ENCODE measurements at places on chromosomes 6 and 20.

- no peak for DNase-seq
Observed at GRCh38 chr6:134936931-134937330, 13.0 kb downstream of the ALDH8A1 start.

GRCh38 chr20:32327087-32327681 lies 30.9 kb upstream of the ASXL1 start:
- DNase-seq, result no peak

- DNase-seq, result no peak
Observed at GRCh38 chr6:109261811-109262210, 120.5 kb downstream of the CD164 start.

DNA sequence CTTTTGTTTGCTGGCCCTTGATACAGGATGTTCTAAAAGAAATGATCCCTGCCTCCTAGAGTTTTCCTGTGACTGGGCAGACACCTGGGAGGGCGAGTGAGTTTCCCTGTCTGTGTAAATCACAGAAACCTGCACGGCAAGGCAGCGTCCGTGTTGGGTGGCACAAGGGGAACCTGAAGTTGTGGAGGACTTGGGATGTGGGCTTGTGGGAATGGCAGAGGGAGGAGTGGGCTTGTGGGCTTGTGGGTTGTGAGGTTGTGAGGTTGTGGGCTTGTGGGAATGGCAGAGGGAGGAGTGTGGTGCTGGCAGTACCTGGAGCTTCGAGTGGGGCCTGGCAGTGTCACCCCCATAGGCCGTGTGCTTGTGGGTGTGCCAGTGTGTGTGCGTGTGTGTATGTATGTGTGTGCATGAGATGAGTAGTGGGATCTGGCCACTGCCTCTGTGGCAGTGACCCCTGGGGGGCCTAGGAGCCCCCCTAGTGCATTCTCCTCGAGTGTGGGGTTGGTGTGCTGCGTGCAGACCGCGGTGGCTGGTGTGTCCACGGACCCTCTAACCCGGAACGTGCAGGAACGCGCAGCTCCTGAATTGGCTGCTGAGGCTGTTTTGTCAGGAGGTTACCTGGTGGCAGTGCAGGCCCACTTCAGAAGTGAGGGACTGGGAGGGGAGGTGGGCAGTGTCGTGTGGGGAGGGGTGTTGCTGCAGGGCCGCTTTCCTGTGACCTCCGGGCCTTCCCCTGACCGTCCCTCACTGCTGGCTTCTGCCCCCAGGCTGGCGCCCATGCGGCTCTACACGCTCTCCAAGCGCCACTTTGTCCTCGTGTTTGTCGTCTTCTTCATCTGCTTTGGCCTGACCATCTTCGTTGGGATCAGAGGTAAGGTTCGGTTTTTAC lies 13.0 kb downstream of the TMEM181 start:
- DNase-seq, result no peak

DNA sequence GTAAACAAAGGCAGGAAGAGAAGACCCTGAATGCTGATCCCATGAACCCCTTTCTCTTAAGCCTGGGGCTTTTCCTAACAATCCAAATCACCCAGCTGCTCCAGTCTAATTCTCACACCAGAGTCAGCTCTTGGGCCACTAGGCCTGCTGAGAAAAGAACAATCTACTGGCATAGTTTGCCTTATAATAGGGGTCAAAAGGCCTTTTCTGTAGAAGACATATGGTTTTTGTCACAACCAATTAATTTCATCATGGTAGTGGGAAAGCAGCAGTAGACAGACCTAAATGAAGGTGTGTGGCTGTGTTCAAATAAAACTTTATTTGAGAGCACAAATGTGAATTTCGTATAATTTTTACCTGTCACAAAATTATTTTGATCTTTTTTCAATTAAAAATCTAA lies 994.7 kb upstream of the EPHA7 start:
- no peak for DNase-seq

GRCh38 chr6:127247114-127248096 lies 19.3 kb upstream of the RNF146 start:
- no peak for DNase-seq

- DNase-seq, result no peak
Observed at GRCh38 chr6:41767112-41767833, 12.4 kb downstream of the FRS3 start.

GRCh38 chr6:144340541-144341371 lies 55.6 kb downstream of the UTRN start:
- no peak for DNase-seq

GRCh38 chr6:148349466-148349865 lies 6.8 kb downstream of the SASH1 start:
- no peak for DNase-seq

DNA sequence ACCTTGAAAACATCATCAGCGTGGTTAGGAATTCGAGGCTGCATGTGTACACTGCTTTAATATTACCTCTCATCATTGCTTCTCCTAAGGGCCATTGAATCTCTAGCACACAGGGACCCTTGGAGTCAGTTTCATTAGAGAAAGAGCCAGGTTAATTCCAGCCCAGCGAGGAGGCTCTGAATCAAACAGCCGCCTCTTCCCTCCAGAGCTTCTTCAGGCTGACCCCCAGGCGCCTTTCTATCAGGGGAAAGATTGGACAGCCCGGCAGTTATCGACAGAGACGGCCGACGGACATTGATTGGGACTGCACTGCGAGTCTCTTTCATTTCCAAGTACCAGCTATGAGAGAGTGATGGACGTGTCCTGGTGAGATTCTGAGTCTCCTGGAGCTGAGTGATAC lies 159.2 kb downstream of the ANKRD60 start:
- no peak for DNase-seq

GRCh38 chr6:108872141-108872557 lies 23.9 kb downstream of the ARMC2 start:
- no peak for DNase-seq

DNA sequence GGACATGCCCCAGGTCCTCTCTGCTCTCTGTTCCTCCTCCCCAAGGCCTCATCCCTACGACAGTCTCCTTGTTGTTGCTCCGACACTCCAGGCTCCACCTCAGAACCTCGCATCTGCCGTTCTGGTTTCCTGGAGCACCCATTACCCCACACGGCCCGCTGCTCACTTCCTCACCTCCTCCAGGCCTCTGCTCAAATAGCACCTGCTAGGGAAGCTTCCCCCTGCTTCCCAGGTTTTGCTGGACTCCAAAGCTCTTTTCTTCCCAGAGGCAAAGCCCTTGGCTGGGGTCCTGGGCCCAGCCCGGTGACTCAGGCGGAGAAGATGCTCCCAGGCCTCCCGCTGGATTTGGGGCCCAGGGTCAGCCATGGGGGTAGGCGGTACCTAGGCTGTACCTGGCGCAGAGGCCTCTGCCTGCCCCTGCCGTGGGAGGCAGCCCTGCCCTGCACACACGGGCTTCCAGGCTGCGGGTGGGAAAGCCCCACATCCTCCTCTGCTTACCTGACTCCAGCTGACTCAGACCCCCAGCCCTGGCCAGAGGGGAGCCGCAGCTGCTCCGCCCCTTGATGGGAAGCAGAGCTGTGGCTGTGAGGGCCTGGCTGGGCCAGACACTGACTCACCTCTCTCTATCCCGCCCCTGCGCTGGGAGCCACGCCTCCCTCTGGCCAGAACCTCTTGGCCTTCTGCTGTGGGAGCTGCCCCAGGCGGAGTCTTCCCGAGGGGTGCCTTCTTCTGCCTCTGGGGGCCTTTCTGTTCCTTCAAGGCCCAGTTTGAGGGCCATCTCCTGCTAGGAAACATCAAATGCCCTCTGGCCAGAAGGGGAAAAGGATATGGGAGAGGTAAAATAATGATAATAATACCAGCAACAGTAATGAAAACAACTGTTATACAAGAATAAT lies 130.5 kb downstream of the CEBPB start:
- DNase-seq, result no peak

DNA sequence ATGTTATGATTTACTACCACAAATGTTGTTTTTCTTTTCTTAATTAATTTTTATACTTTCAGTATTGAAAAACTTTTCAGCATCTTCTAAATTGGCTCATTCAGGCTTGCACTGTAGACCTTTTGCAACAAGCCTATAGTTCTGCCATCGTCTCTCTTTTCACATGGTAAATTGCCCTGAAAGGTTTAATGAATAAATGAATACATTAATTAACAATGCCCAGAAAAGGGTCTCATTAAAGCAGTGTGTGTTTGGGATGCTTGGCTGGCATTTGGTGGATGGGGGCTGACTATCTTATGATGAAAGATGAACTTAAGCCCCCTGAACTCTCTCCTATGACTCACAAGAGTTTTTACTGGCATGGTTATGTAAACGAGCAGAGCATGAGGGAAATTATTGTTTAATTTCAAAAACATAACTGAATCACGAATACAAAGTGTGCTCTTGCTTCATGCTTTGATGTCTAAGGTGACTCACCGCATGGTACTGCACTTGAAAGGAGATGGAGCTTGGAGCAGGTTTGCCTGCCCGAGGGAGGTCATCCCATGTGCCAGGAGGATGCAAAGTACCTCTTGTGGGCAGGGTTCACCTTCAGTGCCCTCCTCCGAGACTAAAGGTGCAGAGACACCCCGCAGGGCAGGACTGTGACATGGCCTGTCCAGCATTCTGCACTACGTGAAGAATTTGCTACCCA lies 13.8 kb upstream of the PCK1 start:
- no peak for DNase-seq

GRCh38 chr6:132252113-132252512 lies 149.2 kb downstream of the MOXD1 start:
- DNase-seq, result no peak

DNA sequence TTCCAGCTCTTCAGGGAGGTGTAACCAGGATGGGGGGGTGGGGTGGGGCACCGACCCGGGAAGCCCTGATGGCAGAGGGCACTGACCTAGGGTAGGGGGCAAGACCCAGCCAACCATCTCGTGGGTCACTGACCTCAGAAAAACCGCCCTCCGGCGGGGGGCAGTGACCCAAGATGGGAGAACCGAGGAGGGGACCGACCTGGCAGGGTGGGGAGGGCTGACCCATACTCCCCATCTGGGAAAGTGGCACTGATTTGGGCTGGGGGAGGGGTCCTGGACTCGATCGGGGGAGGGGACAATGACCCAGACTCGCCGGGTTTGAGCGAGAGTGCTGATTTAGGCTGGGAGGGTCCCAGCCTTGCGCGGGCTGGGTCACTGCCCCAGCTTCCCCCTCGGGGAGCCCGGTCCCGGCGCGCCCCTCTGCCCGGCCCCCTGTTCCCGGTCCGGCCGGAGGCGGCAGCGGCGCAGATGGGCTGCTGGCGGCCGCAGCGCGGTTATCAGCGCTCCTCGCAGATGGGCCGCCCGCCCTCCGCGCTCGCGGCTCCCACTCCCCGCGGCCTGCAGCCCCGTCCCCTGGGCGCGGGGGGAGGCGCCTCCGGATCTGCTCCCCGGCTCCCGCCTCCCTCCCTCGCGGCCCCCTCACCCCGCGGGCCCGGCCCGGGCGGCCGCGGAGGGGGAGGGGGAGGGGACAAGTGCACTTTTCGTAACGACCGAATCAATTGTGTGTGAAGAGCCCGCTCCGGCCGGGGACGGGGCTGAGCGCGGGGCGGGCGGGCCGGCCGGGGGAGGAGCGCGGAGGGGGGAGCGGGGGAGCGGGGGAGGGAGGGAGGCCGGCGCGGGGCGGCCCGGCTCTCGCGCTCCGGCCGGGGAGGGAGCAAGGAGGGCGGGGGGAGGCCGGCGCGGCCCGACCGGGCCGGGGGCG lies 2.2 kb downstream of the NOL4L start:
- no peak for DNase-seq

DNA sequence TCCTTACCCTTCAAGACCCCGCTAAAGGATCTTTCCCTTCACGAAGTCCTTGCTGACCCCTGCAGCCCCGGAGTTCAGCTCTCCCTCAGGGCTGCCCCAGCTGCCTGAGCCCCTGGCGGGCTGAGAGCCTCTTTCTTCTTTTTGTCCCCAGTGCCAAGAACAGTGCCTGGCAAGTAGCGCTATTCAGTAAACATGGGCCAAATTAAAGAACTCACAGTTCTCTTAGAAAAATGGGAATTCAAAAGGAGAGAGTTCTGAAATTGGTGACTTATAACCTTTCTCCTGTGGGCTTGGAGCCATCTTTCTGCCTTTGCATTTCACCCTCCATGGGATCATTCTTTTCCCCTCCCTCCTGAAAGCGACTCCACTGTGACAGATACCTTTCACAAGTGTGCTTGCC lies 227.2 kb downstream of the TMEM242 start:
- no peak for DNase-seq

GRCh38 chr6:17156112-17156921 lies 54.5 kb downstream of the STMND1 start:
- peak; percentile 17 for DNase-seq

- no peak for DNase-seq
Observed at GRCh38 chr20:15827628-15828027, 745.6 kb downstream of the KIF16B start.

DNA sequence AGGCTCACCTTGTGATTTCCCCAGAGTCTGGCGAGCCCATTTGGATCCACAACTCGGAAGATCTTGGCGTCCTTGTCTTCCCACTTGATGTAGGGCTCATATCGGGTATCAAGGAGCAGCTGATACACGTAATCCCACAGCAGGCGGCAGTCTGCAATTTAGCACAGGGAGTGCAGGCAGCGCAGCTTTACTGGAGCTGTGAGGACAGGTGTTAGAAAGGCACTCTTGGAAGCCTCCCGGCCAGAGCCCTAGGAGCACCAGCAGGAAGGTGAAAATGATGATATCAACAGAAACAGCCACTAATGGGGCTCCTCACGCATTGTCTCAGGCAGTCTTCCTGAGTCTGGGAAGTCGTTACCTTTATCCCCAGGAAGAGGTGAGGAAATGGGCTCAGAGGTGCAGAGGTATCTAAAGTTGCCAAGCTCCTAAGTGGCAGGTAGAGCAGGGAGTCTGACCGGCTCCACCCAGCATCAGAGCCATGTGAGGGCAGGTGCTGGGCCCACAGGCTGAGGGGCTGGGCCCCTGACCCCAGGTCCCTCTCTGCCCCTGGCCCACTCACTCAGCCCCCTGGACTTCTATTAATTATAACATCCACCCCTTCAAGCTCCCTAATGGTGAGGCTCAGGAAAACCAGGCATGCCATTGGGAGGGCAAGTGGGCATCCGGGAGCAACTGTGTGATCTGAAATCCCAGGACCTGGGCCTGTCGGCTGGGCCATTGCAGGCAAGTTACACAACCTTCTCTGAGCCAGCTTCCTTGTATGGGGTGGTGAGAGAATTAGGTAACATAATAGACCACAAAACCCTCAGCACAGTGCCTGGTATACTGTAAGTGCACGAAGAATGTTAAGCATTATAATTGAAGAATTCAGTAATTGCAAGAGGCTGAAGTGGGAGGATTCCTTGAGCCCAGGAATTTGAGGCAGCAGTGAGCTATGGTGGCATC lies 18.3 kb downstream of the ETV7 start:
- DNase-seq, result no peak

- no peak for DNase-seq
Observed at GRCh38 chr6:141165002-141165665, 967.6 kb upstream of the GJE1 start.

GRCh38 chr6:18742406-18742805 lies 355.3 kb downstream of the RNF144B start:
- DNase-seq, result no peak

GRCh38 chr20:18541741-18542140 lies 25.5 kb upstream of the SMIM26 start:
- no peak for DNase-seq

GRCh38 chr6:29743568-29743967 lies 20.3 kb downstream of the HLA-F start:
- DNase-seq, result no peak

DNA sequence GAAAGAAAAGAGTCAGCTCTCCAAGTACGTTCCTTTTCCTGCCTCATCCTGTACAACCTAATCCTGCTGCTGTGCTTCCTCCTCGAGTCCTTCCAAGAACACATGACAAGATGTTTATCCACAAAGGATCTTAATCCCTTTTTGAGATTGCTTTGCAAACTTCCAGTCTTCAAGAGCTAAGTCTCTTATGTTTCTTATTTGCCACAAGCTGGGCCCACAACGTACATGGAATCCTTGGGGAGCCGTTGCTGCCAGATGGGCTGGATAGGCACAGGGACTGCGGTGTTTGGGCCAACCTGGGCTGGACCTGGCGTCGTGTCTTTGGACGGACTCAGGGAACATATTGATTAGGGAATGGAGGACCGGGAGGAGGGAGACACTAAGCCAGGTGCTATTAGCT lies 79.7 kb upstream of the AFDN start:
- DNase-seq, result no peak

All from iPS DF 19.7 (cell line).